ENCODE measurements at places on chromosomes 6 and 20.

- DNase-seq: no peak
These were observed 131.8 kb downstream of the SCML4 start for GRCh38 chr6:107692351-107692750.

GRCh38 chr6:123527406-123527805 is 109.3 kb downstream of the TRDN start:
- DNase-seq: no peak

GRCh38 chr6:113976806-113977205 is 5.9 kb upstream of the HDAC2 start:
- DNase-seq: no peak

- DNase-seq: no peak
These were observed 178.5 kb downstream of the SLC16A10 start for GRCh38 chr6:111265842-111266241.

GRCh38 chr20:41098703-41099250 is 38.6 kb upstream of the PLCG1 start:
- DNase-seq: no peak

DNA sequence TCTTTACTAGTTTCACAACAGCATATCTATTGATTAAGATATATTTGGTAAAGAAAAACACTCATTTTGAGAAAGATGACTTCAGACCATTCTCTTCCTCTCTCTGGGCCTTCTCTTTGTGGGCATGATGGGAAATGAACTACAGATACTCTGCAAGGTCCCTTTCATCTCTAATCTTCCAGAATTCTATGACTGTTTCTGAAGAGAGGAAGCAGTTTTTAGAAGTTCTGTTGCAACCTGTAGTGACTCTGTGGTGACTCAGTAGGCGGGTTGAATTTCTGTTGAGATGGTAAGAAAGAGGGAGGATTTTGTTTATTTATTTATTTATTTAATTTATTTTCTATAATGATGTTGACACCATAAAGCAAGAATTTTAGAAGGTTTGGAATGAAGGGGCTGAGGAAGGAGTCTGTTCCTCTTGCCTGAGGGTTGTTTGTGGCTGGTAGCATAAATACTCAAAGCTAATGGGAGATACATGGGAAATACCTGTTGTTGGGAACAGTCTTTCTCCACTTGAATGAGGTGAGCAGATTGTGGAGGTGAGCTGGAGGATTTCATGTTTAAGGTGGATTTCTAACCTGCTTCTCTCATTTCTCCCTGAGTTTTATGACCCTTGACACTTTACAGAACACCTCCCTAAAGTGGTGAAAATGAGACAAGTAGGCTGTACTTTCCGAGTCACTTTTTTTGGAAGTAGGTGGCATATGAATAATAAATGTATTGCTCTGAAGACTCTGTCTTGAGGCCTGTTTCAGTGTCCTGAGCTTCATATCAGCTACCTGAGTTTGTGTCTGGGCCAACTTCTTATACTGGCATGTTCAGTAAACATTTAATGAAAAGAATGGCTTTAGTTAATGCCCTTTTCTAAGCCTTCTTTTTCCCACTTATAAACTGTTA is 15.0 kb downstream of the ACSS2 start:
- DNase-seq: peak; percentile 12

GRCh38 chr6:169701311-169701953 is 397 bp downstream of the WDR27 start:
- DNase-seq: peak; percentile 13

DNA sequence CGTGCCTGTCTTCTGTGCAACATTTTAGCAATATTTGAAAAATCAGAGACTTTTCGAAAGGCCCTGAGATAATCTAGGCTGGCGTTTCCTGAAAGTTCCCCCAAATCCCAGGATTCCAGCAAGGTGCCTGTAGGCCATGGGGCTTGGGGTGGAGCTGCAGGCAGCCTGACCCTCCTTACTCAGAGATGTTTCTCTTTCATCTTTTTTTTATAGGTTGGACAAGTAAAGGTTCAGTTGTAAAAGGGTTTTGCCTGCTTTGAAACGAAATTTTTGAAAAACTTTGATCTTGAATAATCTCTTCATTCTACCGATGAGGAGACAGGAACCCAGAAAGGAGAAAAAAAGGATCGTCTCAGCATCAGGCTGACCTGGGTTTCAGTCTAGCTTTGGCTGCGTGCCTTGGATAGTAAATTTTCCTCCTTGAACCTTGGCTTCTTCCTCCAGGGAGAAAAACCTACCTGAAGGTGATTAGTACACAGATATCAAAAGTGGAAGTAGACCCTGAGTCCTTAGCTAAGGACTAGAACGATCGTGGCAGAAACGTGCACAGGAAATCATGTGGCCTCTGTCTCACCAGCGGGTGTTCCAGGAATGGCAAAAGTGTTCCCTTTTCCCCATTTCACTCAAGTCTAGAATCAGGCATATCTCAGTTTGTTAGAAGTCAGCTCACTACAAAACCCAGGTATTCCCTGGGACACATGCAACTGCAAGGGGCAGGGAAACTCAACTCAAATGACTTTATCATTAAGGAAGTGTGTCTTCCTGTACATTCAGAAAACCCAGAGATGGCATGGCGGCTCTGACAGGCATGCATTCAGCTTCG is 128.2 kb upstream of the PTPN1 start:
- peak; percentile 37 for DNase-seq

DNA sequence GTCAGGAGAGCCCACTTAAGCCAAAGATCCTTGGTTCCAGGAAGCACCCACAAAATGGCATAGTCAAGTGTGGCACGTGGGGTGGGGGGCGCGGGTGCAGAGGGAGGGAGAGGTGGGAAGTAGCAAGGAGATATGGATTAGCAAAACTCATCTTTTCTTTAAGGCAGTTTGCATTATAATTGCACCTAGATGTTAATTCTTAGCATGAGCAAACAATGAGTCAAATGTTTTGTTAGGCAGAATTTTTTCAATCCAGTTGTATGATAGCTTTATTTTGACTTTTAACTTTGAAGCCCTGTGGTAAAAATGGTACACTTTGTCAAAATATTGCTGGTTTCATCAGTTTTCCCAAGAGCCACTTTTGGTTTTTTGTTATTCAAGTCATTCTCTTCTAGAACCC is 15.0 kb downstream of the SCAND1 start:
- DNase-seq: no peak

DNA sequence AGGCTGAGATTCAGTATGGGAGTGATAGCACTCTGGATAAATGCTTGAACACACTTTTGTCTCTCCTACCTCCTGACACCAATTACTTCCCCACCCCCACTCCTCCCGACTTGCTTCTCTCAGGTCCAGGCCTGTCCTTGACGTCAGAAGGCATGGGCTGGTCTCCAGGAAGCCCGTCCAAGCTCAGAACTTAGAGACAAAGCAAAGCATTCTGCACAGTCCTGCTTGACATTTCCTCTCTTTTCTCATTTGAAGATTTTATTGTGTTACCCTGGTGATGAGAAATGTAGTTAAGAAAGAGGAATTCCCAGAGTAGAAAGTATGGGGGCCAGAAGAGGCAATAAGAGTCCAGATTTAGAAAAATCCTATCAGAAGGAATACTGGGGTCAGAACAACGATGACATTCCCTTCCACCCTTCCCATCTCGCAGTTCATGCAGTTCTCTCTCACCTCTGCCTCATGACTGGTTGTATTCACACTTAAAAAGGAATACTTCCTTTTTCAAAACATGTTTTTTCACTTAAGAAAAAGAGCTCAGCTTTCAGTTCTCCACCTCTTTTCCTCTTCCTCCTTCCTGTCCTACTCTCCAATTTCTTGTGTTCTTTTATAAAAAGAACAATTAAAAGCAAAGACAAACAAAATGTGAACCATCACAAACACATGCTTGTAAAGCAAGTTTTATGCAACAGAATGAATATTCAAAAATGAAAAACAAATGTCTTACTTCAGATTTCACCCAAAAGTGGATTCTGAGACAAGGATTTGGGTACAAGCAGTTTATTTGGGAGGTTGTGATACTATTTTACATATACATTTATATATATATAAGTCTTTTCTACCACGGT is 18.5 kb upstream of the FAM184A start:
- no peak for DNase-seq

DNA sequence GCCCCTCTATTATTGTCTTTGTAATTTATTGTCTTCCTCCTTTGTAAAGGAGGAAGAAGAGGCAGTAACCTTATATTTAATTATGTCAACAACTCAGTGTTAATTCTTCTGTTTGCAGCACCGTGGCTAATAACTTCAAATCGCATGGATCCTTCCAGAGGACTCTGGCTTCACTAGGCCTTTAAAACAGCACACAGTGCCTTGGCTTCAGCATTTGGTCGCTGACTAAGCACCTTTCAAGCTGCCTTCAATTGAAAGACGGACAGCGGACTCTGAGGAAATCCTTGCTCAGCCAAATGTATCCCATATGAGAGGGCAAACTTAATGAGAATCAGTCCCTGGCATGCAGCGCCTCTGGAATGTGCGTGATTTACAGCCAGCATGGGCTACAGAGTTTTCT is 64.2 kb downstream of the SGK1 start:
- no peak for DNase-seq

DNA sequence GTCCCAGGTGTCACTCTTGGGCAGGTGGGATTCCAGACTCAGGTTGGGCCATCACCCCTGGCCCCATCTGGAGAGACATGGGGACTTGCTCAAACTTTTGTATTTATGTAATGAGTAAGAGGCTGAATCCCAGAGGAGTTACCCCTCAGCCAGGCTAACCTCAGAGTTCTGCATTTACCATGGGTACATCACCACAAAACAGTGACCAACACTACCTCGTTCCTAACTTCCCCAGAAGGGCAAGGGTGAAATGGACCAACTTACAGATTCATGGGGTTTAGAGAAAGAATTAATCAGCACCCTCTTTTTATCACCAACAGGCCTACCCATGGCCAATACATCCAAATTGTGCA is 259.9 kb upstream of the MARCKS start:
- no peak for DNase-seq

Measured in CD4-positive, alpha-beta T cell treated with Interleukin-10 for 1 hour (primary cell).